NCI-H1436 (cell line): ENCODE measurements at places on chromosomes 5 and 9.

DNA sequence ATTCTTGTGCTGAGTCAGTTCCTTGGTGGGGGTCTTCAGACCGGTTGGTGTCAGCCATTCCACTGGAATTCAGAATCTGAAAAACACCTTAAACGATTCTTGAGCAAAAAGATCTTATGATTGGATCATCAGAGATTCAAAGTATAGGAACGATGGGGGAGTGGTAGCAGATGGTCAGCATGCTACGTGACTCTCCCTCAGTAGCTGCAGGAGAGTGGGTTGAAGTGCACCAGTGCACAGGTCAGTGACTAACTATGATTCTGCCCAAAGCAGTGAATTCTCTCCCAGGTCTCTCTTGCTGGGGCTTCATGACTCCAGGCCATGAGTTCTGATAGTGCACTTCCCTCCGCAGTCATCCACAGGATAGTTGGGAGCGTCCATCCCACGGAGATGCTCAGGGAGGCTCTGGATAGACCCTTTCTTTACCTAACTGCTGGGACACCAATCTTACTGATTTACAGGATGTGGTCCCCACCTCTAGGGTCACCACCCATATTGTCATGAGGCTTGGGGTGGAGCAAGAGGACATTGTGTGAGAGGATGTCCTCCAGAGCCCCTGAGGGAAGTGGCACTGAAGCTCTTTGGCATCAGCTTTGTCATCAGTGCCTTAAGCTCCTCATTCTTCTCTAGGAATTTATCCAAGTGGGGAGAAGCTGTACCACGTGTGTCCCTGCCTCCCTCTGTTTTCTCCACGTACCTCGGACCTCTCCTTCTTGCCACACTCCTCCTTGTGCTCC lies 62.0 kb downstream of the RASGRF2 start:
- no peak for DNase-seq

DNA sequence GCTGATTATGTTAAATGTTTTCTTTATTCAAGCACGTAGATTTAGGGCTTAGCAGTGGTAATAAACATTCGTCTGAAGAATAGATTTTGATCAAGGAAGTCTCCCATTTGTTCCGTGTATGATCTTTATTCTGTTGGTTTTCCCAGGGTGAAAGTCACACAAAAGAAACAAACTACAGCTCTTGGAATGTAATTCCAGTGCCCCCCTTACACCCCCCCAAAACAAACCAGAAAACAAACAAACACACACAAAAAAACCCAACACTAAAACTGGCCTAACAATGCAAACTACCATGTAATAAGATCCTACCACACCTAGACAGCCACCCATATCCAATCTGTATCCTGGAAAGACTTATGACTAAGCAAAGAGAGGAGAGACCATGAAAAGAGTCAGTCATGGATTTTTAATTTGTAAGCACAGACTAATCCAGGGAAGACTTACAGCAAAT lies 196.2 kb upstream of the ELL2 start:
- DNase-seq, result no peak

- peak; percentile 66 for DNase-seq
Measured at GRCh38 chr9:38018958-38019602, 49.9 kb downstream of the SHB start.

- no peak for DNase-seq
Measured at GRCh38 chr5:7073666-7074065, 322.3 kb upstream of the ADCY2 start.

- no peak for DNase-seq
Measured at GRCh38 chr5:179375831-179376365, 30.6 kb upstream of the ADAMTS2 start.

- no peak for DNase-seq
Measured at GRCh38 chr9:1231998-1232919, 182.1 kb downstream of the DMRT2 start.

DNA sequence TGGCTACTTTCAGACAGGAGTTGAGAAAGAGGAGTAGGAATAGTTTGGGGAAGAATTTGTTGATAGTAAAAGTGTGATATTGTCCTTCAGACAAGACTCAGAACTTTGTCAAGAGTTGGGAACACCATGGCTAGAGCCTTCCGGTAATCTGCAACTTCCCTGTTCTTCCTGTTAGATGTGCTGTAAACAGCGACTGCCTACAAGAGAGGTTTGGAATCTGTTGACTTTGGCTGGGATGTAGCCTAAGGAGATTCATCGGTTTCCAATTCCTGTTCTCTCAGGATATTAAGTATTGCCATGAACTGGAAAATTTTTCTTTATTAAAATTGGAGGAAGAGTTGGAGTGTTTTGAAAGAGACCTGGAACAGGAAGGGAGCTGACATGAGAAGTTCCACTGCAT lies 43.9 kb downstream of the ARHGAP26 start:
- DNase-seq, result no peak

DNA sequence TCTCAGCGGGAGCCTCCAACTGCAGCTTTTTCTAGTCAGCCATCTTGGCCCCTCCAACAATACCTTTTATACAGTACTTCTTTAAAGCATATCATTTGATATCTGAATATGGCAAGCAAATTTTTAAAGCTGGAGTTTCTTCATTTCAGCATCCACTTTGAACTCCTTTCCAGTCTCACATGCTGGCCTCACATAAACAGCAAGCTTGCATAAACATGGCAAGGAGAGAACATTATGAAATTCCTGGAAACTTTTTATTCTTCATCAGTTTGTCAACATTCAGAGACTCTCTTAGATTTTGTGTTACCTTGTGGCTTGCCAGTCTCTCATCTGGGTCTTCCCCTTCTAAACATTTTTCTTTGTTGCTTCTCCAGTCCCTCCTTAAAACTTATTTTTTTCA lies 745.3 kb downstream of the NR2F1-AS1 start:
- no peak for DNase-seq

- DNase-seq, result no peak
Measured at GRCh38 chr5:107104040-107104995, 566.4 kb downstream of the EFNA5 start.

DNA sequence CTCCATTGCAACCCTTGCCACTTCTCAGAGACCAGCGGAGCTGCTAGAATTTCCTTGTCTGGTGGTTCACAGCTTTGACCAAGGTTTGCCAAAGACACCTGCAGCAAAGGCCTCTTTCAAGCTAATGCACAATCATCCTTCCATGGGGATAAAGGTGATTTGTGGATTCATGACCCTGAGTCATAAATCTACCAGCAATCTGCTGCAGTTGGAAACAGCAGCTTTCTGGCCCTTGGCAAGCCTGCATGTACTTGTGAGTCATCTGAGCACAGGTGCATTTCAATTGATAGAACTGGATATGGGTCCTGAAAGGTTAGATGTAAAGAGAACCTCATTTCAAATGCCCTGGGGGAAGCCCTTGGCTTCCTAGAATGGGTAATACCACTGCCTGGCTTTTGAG lies 21.6 kb upstream of the TCF7 start:
- peak; percentile 13 for DNase-seq

DNA sequence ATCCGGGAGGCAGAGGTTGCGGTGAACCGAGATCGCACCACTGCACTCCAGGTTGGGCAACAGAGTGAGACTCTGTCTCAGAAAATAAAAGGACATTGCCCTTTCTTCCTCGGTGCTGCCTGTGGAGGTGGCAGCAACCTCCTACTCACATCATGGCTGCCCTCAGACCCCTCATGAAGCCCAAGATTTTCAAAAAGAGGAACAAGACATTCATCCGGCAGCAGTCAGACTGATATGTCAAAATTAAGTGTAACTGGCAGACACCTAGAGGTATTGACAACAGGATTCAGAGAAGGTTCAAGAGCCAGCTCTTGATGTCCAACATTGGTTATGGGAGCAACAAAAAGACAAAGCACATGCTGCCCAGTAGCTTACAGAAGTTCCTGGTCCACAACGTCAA lies 12.6 kb upstream of the PAX5 start:
- DNase-seq, result no peak

DNA sequence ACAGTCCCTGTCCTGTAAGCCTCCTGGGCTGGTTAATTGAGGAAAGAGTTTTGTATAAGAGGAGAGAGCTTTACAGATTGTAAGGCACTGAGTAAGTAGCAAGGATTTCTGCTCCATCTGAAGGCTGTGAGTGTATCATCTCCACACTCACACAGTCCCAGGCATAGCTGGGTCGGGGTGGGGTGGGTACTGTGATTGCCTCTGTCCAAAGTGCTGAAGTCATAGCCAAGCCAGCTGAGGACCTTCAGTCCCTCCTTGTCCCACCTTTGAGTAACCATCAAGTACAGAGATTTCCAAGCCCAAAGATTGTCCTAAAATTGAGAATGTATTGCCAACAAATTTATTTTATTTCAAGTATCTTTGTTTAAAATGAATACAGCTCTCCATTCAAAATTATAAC lies 5.5 kb upstream of the DNAJB5 start:
- DNase-seq, result no peak

DNA sequence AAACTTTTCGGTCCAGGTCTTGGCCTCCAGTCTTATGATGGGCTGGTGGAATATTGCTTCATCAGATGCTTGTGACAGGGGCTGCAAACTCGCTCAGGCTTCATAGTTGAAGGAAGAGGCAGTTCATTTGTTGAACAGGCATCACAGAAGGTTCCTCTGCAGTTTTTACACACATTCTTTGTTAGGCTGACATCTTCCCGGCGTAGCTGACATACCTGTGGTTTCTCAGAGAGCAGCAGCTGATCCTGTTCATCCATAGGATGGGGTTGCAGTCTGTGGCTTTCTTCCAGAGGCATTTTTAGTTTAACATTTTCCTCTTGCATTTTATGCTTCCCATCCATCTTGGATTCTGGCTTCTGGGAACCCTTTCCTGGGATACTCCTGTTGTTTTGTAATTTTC lies 1255.2 kb downstream of the EFNA5 start:
- DNase-seq, result no peak

DNA sequence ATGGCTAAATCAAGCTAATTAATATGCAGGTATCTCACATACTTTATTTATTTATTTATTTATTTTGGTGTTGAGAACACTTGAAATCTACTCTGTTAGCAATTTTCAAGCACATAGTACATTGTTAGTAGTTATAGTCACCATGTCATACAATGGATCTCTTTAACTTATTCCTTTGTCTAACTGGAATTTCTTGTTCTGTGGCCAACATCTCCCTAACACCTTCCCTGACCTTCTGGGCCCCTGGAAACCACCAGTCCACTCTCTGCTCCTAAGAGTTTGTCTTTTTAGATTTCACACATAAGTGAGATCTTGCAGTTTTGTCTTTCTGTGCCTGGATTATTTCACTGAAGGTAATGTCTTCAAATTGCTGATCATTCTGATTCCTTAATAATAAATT lies 229.1 kb downstream of the SEMA5A start:
- DNase-seq, result no peak

GRCh38 chr5:148780711-148781110 lies 45.7 kb upstream of the ADRB2 start:
- DNase-seq, result no peak

GRCh38 chr5:158466191-158466590 lies 607.2 kb upstream of the CLINT1 start:
- DNase-seq, result no peak

DNA sequence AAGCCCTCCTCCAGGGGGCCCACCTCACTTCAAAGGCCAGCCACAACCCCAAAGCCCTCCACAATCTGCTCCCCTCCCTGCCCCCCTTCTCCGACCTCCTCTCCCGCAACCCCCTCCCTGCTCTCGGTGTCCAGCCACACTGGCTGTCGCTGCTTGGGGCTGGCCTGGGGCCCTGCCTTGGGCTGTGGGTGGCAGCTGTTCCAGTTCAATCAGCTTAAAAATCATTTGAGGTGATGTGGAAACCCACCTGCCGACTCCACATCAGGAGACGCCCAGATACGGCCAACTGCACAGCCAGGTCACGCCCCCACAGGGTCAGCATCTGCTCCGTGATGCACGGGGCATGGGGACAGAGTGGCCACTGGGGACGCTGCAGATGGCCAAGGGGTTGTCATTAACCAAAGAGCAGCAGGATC lies 107.0 kb upstream of the MVB12B start:
- no peak for DNase-seq

DNA sequence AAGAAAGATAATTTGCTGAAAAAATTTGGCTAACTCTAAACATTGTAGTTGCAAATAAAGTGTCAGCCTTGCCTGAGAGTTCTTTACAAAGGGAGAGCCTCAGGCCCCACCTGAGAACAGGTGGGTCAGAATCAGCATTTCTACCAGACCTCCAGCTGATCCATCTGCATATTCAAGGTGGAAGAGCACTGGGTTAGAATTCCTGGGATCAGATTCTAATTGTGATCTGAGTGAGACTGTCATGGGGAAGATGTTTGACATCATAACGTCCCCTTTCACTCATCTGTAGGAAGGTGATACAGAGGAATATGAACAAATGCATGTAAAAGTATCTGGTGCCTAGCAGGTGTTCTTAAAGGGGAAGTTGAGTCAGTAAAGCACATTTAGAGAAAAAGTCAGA lies 54.6 kb downstream of the FBXL7 start:
- DNase-seq, result no peak

- DNase-seq, result no peak
Measured at GRCh38 chr5:78404682-78405293, 44.4 kb downstream of the SCAMP1 start.

GRCh38 chr5:76326577-76327302 lies 76.3 kb upstream of the IQGAP2 start:
- no peak for DNase-seq

DNA sequence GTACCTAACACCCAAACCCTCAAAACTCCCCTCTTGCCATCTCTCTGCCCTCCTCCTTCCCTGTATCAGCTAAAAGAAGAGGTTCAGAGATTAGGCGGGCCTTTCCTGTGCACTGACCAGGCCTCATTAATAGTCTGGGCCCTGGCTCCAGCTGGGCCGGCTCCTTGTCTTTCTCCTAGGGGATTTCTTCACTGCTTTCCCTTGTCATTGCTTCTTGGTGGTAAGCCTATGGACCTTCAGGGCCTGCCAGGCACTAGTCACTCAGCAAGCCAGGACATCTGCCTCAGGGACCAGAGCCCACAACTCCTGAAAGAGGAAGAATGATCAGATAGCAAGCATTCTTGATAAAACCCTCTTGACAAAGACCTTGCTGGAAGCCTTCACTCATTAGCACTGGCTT lies 50.9 kb downstream of the MRRF start:
- DNase-seq, result no peak

- no peak for DNase-seq
Measured at GRCh38 chr9:123679330-123679987, 250.5 kb downstream of the DENND1A start.

DNA sequence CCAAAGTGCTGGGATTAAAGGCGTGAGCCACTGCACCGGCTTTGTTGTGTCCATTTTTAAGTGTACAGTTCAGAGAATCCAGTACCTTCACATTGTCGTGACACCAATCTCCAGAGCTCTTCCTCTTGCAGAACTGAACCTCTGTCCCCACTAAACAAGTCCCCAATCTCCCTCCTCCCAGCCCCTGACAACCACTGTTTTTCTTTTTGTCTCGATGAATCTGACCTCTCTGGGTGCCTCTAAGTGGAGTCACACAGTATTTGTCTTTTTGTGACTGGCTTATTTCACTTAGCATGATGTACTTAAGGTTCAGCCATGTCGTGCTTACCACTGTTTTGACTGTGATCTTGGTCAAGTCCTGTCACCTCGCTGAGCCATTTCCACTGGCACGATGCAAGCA lies 1.6 kb downstream of the WDR38 start:
- DNase-seq, result no peak
